Stimulated activated naive B cell treated with anti-CD40 and anti-IgM and Interleukin-4, amounts not matched to agents 10 μg/mL and 1 μg/mL and 100 μg/mL, for 72 hours (primary cell): ENCODE measurements at places on chromosomes 12 and 14.
A peak's percentile ranks its signal among the peaks of the same experiment; 100 is the strongest.

GRCh38 chr12:119206348-119207062 is 27.8 kb downstream of the HSPB8 start:
- no peaks in the 10 kb centered on the region for H3K36me3 ChIP-seq
- H3K27ac ChIP-seq: no peak overlapping the region
- no peak overlapping the region for H3K4me3 ChIP-seq
- no peaks in the 10 kb centered on the region for H3K4me1 ChIP-seq
- DNase-seq: no peak

- no peaks in the 10 kb centered on the region for H3K4me1 ChIP-seq
- H3K27me3 ChIP-seq: no peaks in the 10 kb centered on the region
- no peak overlapping the region for H3K4me3 ChIP-seq
- no peak overlapping the region for H3K27ac ChIP-seq
- H3K36me3 ChIP-seq: no peaks in the 10 kb centered on the region
These were observed 159.4 kb upstream of the TMTC2 start for GRCh38 chr12:82527165-82527780.

GRCh38 chr14:34237081-34237480 is 225.0 kb downstream of the SPTSSA start:
- peaks cover 13% of the 10 kb centered on the region for H3K27me3 ChIP-seq
- no peak for DNase-seq
- H3K36me3 ChIP-seq: no peaks in the 10 kb centered on the region
- no peaks in the 10 kb centered on the region for H3K4me1 ChIP-seq
- H3K27ac ChIP-seq: no peak overlapping the region

DNA sequence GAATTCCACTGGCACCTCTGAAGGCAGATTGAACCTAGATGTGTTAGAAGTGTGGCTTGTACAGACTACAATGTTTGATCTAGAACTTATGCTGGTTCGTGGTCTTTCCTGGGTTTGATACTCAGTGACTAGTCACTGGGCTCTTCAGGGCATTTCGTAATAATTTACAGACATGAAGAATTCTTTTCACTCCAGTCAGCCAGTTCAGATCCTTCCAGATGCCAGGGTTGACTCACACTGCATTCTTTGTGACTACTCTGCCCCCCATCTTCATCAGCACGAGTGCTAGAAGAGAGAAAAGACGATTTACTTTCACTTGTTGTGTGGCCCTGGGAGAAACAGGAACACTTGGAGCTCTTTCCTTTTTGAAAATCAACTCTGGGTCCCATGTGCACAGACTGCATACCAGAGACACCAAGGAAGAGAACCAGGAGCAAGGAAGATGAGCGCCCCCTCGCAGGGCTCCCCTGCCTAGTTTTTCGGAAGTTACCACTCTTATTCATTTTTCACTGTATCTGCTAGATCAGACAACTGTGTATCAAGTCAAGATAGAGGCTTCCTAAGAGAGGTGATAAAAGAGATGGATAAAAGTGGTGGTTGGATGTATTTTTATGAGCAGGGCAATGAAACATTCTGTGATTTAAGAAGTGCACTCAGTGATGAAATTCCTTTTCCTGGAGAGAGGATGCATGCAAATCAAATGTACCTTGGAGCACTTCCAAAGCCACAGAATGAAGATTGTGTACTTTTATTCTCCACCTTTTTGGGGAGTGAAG is 33.5 kb upstream of the EVL start:
- no peak for DNase-seq
- H3K4me3 ChIP-seq: no peak overlapping the region
- H3K27ac ChIP-seq: no peak overlapping the region
- H3K4me1 ChIP-seq: no peaks in the 10 kb centered on the region

GRCh38 chr12:106197906-106198623 is 49.8 kb downstream of the CKAP4 start:
- no peaks in the 10 kb centered on the region for H3K4me1 ChIP-seq
- H3K36me3 ChIP-seq: no peaks in the 10 kb centered on the region
- H3K27ac ChIP-seq: no peak overlapping the region
- H3K27me3 ChIP-seq: peaks cover 16% of the 10 kb centered on the region

- H3K4me3 ChIP-seq: no peak overlapping the region
- H3K27me3 ChIP-seq: no peaks in the 10 kb centered on the region
- no peaks in the 10 kb centered on the region for H3K36me3 ChIP-seq
- DNase-seq: no peak
- H3K4me1 ChIP-seq: no peaks in the 10 kb centered on the region
These were observed 6.0 kb upstream of the ABCD4 start for GRCh38 chr14:74308695-74309094.

- H3K36me3 ChIP-seq: no peaks in the 10 kb centered on the region
- H3K4me1 ChIP-seq: peaks cover 3% of the 10 kb centered on the region
- no peak for DNase-seq
- no peak overlapping the region for H3K27ac ChIP-seq
These were observed 61.7 kb upstream of the NUDT4 start for GRCh38 chr12:93315907-93316622.

DNA sequence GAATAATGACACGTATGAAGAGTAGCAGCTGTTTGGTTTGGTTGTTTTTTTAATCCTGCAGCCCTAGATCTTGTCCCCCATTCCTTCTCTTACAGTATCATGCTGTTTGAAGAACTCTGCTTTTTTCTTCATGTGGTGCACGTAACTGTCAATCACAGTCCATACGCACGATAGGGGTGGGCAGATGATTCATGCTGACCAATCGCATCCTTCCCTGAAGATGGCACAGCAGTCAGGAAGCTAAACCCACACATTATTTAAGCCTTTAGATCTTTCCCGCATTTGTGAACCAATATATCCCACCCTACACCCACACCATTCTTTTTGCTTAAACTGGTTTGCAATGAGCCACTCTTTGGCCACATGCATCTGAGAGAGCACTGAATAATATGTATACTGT is 158.9 kb upstream of the PLEKHA5 start:
- H3K27me3 ChIP-seq: no peaks in the 10 kb centered on the region
- H3K4me3 ChIP-seq: no peak overlapping the region
- no peak for DNase-seq
- H3K4me1 ChIP-seq: no peaks in the 10 kb centered on the region
- no peak overlapping the region for H3K27ac ChIP-seq
- no peaks in the 10 kb centered on the region for H3K36me3 ChIP-seq

DNA sequence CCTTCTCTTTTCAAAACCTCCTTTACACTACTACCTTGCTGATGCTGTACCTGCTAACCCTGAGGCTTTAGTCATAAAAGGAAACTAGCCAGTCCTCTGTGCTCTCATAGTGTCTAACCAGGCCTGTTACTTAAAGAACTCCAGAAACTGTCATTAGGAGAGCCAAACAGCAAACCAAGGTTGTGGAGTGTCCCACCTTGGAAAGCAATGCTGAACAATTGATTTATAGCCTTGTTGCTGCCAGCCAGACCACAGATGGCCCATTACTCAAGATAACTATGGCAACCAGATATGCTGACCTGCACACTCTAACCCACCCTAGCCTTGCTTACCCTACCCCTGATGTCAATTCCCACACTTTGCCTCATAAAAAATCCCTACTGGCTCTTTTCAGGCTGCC is 26.5 kb upstream of the BCAT1 start:
- H3K4me1 ChIP-seq: peaks cover 5% of the 10 kb centered on the region
- no peak overlapping the region for H3K27ac ChIP-seq
- no peak overlapping the region for H3K4me3 ChIP-seq
- H3K27me3 ChIP-seq: no peaks in the 10 kb centered on the region

DNA sequence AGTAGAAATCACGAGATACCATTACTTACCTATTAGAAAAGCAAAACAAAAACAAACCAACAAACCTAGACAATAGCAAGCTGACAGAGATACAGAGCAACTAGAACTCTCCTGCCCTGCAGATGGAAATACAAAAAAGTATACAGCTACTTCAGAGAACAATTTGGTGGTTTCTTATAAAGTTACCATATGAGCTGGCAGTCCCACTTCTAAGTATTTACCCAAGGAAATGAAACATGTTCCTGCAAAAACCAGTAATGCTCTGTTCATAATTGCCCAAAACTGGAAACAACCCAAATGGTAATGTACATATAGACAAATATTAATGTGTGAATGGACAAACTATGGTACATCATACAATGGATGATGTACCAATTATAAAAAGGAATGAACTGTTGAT is 31.7 kb downstream of the FUT8 start:
- no peak for DNase-seq
- H3K36me3 ChIP-seq: peaks cover 8% of the 10 kb centered on the region
- H3K4me3 ChIP-seq: no peak overlapping the region
- H3K27ac ChIP-seq: peak overlapping the region; percentile 77
- peaks cover 5% of the 10 kb centered on the region for H3K4me1 ChIP-seq

GRCh38 chr14:22691171-22691570 is 47.0 kb upstream of the OR6J1 start:
- H3K27ac ChIP-seq: no peak overlapping the region
- H3K36me3 ChIP-seq: no peaks in the 10 kb centered on the region
- DNase-seq: no peak
- peaks cover 51% of the 10 kb centered on the region for H3K27me3 ChIP-seq
- peaks cover 1% of the 10 kb centered on the region for H3K4me1 ChIP-seq

DNA sequence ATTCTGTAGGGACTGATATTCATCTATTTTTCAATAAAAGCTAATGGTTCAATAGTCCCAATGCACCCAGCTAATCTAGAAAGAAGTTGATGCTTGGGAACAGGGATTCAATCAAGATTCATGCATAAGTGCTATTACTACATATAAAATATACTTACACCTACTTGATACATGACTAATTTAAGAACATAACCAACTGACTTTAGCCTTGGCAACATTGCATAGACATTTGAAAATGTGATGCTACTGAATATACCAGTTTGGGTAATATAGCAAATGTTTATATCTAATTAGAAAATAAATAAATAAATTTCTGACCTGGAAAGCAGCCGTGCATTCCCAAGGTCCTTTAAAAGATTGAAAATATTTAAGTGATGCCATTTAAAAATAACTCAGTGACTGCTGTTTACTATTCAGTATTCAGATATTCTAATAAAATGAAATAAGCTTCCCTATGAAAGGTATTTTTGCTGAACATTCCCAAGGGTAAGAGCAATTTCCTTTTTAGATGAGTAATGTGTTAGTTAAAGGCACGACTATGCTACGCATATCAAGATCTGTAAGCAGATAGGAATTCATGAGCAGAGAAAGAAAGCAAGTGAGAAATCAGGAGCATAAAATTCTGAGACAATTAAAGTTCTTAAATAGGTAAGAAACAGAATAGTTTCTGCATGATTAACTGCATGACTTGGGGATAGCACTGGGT is 160.6 kb upstream of the SYT1 start:
- H3K4me3 ChIP-seq: no peak overlapping the region
- no peaks in the 10 kb centered on the region for H3K27me3 ChIP-seq
- H3K36me3 ChIP-seq: no peaks in the 10 kb centered on the region
- no peaks in the 10 kb centered on the region for H3K4me1 ChIP-seq
- no peak overlapping the region for H3K27ac ChIP-seq
- no peak for DNase-seq

DNA sequence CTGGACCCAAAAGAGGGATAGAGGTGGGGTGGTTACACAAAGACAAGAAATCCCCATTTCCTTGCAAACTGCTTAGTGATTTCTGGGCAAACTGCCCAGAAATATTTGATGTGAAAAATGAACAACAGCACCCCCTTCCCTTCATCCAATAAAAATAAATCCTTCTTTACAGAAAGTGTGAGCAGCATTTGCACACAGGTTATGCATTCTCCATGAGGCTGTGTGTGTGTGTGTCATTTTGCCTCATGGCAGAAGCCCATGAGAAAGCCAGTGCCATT is 17.2 kb upstream of the NRXN3 start:
- peaks cover 11% of the 10 kb centered on the region for H3K27me3 ChIP-seq
- H3K36me3 ChIP-seq: no peaks in the 10 kb centered on the region
- no peaks in the 10 kb centered on the region for H3K4me1 ChIP-seq
- DNase-seq: no peak
- no peak overlapping the region for H3K4me3 ChIP-seq
- H3K27ac ChIP-seq: no peak overlapping the region

GRCh38 chr12:48336564-48336963 is 14.2 kb downstream of the ZNF641 start:
- DNase-seq: no peak
- H3K4me1 ChIP-seq: peaks cover 13% of the 10 kb centered on the region
- no peak overlapping the region for H3K27ac ChIP-seq
- peaks cover 11% of the 10 kb centered on the region for H3K36me3 ChIP-seq
- no peak overlapping the region for H3K4me3 ChIP-seq

DNA sequence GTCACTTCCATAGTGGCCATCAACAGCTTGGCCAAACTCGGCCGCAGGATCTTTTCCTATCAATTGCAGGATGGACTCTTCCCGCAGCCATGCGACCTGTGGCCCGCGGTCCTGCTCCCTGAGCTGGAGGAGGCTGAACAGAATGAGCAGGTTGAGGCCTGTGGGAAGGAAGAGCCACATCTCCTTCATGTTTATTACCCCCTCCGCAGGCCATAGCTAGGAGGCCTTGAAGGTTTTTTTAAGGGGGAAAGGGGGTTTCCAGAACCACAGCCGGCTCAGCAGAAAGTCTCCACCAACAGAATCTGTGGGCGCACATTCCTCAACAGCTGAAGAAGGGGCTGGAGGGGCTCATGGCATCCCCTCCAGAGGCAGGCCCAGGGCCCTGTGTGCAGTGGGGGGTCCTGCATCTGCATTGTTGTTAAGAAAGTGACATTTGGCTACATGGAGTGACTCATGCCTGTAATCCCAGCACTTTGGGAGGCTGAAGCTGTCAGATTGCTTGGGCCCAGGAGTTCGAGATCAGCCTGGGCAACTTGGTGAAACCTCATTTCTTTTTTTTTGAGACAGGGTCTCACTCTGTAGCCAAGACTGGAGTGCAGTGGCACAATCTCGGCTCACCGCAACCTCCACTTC is 25.2 kb upstream of the PPP1R13B start:
- H3K27ac ChIP-seq: peak overlapping the region; percentile 77
- H3K4me1 ChIP-seq: peaks cover 14% of the 10 kb centered on the region
- peak overlapping the region; percentile 86 for H3K4me3 ChIP-seq
- H3K36me3 ChIP-seq: peaks cover 6% of the 10 kb centered on the region

DNA sequence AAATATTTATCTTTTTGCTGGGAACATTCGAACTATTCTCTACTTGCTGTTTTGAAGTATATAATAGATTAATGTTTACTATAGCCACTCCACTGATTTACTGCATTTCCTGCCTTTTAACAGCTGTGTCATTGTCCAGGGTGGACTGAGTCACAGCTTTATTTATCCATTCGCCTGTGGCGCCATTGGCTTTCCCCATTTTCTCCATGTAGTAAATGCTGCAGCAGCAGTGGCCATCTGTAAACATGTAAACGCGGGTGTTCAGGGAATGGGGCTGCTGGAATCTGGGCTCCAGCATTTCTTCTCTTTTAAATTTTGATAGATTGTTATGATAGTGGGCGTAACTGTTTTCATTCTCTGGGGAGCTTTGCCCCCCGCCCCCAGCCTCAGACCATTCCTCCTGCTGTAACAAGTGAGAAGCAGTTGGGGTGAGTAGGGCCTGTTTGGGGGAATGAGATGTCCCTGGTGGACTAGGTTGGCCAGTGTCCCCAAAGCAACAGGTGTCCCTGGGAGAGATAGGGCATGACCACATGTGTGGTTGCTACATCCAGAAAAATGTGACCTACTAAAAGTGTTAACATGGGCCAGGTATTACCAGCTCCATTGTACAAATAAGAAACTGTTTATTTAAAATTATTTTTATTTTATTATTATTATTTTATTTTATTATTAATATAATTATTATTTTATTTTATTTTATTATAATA is 32.9 kb downstream of the RIN3 start:
- no peak overlapping the region for H3K27ac ChIP-seq
- DNase-seq: no peak
- H3K4me3 ChIP-seq: no peak overlapping the region
- H3K27me3 ChIP-seq: no peaks in the 10 kb centered on the region
- H3K4me1 ChIP-seq: peaks cover 18% of the 10 kb centered on the region
